ENCODE measurements at places on chromosomes 12 and 14. TPM values are rescaled to one million over a fixed set of nuclear protein-coding genes. Genes with fewer than 3 reads are reported as not detected.
A peak's percentile ranks its signal among the peaks of the same experiment; 100 is the strongest.

- no peak for DNase-seq
- H3K4me3 ChIP-seq = no peak overlapping the region
- H3K36me3 ChIP-seq = no peaks in the 10 kb centered on the region
- no peaks in the 10 kb centered on the region for H3K27me3 ChIP-seq
These were observed 97.8 kb upstream of the PCED1B start for GRCh38 chr12:46981622-46982021.

GRCh38 chr14:75232191-75232590 is 46.4 kb upstream of the FOS start:
- H3K4me3 ChIP-seq = no peak overlapping the region
- peaks cover 18% of the 10 kb centered on the region for H3K4me1 ChIP-seq
- DNase-seq = no peak
- H3K27ac ChIP-seq = no peak overlapping the region

GRCh38 chr12:58067610-58068387 is 126.4 kb downstream of the ATP23 start:
- no peak for DNase-seq
- H3K4me1 ChIP-seq = no peaks in the 10 kb centered on the region
- no peaks in the 10 kb centered on the region for H3K36me3 ChIP-seq
- H3K27ac ChIP-seq = no peak overlapping the region
- no peak overlapping the region for H3K4me3 ChIP-seq
- H3K27me3 ChIP-seq = no peaks in the 10 kb centered on the region

GRCh38 chr14:37230551-37231194 is 32.9 kb downstream of the MIPOL1 start:
- no peak overlapping the region for H3K27ac ChIP-seq
- no peaks in the 10 kb centered on the region for H3K4me1 ChIP-seq
- no peak overlapping the region for H3K4me3 ChIP-seq
- H3K27me3 ChIP-seq = no peaks in the 10 kb centered on the region
- no peaks in the 10 kb centered on the region for H3K36me3 ChIP-seq

GRCh38 chr14:99793213-99794150 is at the start of gene EML1:
EML1 (plus strand) TSS chr14:99793413; CDS start chr14:99793477, 64 bp downstream.
- peak within 1 kb of the TSS; percentile 94 for H3K27ac ChIP-seq
- H3K36me3 ChIP-seq = no peaks in the 10 kb centered on the region
- DNase-seq = no peak
- no peaks in the 10 kb centered on the region for H3K27me3 ChIP-seq
- H3K4me1 ChIP-seq = peaks cover 69% of the 10 kb centered on the region
- H3K4me3 ChIP-seq = peak within 1 kb of the TSS; percentile 74

GRCh38 chr12:23472329-23472971 is 477.0 kb downstream of the SOX5 start:
- H3K36me3 ChIP-seq = no peaks in the 10 kb centered on the region
- no peak overlapping the region for H3K4me3 ChIP-seq
- no peaks in the 10 kb centered on the region for H3K4me1 ChIP-seq
- DNase-seq = no peak

DNA sequence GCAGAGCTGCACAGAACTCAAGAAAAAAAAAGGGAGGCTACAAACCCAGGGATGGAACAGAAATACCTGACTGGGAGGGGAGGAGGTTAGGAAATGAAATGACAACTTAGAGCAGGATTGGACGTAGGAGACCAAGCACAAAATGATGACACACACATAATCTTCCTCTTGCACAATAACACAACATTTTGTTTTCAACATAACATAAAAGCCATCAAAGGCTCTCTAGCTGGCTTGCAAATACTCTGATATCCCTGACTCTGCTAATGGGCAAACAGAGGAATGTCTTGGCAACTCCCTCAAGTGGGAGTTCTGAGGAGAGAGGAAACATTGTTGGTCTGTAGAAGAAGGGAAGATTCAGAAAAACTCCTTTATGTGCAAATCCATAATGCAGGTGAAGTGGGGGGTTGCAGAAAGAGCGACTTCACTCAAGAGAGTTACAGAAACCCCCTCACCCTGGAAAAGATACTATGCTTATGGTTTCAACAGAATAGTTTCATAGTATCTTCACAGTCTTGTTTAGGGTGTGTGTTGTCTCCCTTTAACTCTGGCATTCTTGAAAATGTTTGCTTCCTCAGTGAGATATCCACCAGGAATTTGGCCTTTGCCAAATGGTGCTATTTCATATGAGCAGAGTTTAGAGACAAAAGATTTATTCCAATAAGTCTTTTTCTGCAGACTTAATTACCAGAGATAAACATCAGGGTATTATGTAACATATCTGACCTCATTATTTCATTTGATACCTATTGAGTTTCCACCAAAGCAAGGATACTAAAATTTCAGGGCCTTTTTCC is 43.8 kb upstream of the LTBP2 start:
- no peak for DNase-seq
- H3K4me3 ChIP-seq = no peak overlapping the region

DNA sequence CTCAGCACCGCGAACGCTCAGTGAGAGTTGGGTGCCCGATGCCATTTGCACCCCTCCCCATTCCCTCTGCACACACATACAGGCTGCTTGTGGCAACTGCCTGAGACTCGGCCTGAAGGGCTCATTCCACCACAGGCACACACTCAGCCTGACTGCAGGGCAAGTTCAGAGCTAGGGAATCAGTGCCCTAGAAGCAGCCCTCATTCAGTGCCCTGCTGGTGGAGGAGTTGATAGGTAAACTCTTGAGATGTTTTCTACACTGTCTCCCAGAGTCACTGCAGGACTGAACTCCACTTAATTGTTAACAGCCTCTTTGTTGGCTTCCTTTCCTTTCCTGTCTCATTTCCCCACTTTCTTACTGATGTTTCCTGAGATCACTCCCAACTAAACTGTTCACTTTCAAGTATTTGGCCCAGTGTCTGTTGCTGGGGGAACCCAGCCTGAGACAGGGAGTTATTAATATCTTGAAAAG is 16.9 kb downstream of the PPP1R36 start:
- no peaks in the 10 kb centered on the region for H3K36me3 ChIP-seq
- H3K27me3 ChIP-seq = no peaks in the 10 kb centered on the region
- H3K27ac ChIP-seq = peak overlapping the region; percentile 76
- peak; percentile 85 for DNase-seq
- H3K4me1 ChIP-seq = peaks cover 21% of the 10 kb centered on the region

DNA sequence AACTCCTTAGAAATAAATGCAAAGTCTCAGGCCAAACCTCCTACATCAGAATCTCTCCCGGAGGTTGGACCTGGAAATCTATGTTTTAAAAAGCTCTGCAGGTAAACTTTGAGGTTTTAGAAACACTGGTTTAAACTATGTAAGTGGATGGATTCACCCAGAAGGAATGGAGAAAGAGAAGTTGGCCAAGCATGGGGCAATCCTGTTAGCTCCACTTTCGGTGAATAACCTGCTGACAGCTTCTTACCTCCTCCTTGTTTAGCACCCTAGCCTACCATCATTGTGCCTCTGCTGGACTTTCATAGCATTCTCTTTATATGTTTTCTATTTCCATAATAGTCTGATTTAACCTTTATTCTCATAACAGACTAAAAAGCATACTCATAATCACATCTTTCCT is 3.0 kb upstream of the ARHGDIB start:
- H3K36me3 ChIP-seq = no peaks in the 10 kb centered on the region
- no peaks in the 10 kb centered on the region for H3K27me3 ChIP-seq
- peaks cover 12% of the 10 kb centered on the region for H3K4me1 ChIP-seq
- DNase-seq = no peak

DNA sequence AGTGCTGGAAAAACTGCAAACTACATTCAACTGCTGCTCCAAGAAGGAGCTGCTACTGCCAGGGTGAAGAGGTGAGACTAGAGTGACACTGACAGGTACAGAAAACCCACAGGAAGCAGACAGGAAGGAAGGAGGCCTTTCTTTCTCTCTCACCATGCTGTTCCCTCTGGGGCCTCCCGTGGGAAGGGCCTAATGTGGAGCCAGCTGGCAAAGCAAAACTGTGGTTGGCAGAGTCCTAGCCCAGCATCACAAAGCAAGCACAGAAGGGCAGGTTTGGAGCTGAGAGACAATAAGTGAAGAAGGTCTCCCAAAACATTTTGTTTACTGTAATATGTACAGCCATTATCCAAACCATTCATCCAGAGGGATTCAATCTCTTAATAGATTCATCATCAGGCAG is 122.5 kb upstream of the MAX start:
- peaks cover 5% of the 10 kb centered on the region for H3K4me1 ChIP-seq
- H3K27ac ChIP-seq = no peak overlapping the region
- H3K27me3 ChIP-seq = no peaks in the 10 kb centered on the region
- H3K4me3 ChIP-seq = no peak overlapping the region
- no peaks in the 10 kb centered on the region for H3K36me3 ChIP-seq
- no peak for DNase-seq

DNA sequence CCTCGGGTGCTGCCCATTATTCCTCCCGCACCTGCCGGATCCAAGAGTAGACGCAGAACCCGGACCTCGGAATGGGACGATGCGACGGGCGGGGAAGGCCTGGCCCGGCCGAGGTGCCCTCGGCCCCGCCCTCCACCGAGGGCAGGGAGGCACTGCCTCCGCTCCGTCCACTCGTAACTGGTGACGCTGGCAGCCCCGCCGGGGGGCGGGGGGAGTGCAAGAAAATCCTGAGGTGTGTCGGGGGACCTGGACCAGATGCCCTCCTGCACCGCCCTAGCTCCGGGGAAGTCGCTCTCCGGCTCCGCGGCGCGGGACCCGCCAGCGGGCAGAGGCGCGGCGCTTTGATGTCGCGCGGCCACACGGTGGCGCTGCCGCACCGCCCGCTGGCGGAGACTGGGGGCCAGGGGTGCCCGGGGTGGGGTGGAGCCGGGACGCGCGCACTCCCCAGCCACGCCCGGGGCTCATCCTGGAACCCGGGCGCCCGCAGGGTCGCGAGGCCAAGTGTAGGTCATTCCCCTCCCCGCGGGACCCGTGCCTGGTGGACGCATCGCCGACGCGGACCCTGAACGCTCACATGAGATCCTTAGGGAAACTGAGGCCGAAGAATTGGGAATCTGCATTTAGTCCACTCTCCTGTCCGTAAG is 202.8 kb downstream of the TTC8 start:
- no peak overlapping the region for H3K27ac ChIP-seq
- peaks cover 52% of the 10 kb centered on the region for H3K27me3 ChIP-seq
- no peaks in the 10 kb centered on the region for H3K36me3 ChIP-seq
- peak overlapping the region; percentile 74 for H3K4me3 ChIP-seq

DNA sequence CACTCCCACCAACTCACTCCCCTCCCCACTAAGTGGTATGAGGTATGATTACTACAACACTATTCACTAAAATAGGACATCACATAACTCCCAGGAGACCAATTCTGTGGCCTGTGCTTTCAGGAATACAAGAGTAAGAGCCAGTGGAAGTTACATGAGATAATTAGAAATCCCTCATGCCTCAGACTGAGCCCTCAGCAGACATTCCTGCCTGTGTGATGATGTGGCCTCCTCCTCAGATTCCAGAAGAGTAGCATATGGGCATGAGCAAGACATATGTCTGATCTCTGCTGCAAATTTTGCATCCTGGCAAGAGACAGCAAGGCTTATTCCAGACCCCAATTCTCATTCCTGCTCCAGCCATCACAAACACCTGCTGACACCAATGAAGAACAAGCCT is 46.0 kb upstream of the BMP4 start:
- H3K36me3 ChIP-seq = no peaks in the 10 kb centered on the region
- no peak overlapping the region for H3K4me3 ChIP-seq
- H3K27ac ChIP-seq = no peak overlapping the region
- H3K4me1 ChIP-seq = peaks cover 4% of the 10 kb centered on the region

DNA sequence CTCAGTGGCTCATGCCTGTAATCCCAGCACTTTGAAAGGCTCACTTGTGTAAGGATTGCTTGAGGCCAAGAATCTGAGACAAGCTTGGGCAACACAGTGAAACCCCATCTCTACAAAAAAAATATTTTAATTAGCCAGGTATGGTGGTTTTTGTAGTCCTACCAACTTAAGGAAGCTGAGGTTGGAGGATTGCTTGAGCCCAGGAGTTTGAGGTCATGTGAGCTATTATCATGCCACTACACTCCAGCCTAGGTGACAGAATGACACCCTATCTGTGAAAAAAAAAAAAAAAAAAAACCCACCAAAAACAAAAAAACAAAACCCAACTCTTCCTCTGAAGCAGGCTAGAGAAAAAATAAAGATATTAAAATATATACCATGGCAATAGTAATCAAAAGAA is 41.2 kb downstream of the TMEM116 start:
- H3K36me3 ChIP-seq = peaks cover 4% of the 10 kb centered on the region
- H3K27me3 ChIP-seq = no peaks in the 10 kb centered on the region
- no peak overlapping the region for H3K27ac ChIP-seq
- H3K4me1 ChIP-seq = no peaks in the 10 kb centered on the region

GRCh38 chr14:69625299-69626131 is 14.1 kb downstream of the SUSD6 start:
- H3K36me3 ChIP-seq = no peaks in the 10 kb centered on the region
- no peak overlapping the region for H3K4me3 ChIP-seq
- no peaks in the 10 kb centered on the region for H3K27me3 ChIP-seq

GRCh38 chr12:47808574-47809365 is 10.9 kb downstream of the HDAC7 start:
- H3K27me3 ChIP-seq = no peaks in the 10 kb centered on the region
- no peak for DNase-seq
- peak overlapping the region; percentile 92 for H3K27ac ChIP-seq
- no peaks in the 10 kb centered on the region for H3K36me3 ChIP-seq
- H3K4me3 ChIP-seq = no peak overlapping the region
- H3K4me1 ChIP-seq = peaks cover 100% of the 10 kb centered on the region

DNA sequence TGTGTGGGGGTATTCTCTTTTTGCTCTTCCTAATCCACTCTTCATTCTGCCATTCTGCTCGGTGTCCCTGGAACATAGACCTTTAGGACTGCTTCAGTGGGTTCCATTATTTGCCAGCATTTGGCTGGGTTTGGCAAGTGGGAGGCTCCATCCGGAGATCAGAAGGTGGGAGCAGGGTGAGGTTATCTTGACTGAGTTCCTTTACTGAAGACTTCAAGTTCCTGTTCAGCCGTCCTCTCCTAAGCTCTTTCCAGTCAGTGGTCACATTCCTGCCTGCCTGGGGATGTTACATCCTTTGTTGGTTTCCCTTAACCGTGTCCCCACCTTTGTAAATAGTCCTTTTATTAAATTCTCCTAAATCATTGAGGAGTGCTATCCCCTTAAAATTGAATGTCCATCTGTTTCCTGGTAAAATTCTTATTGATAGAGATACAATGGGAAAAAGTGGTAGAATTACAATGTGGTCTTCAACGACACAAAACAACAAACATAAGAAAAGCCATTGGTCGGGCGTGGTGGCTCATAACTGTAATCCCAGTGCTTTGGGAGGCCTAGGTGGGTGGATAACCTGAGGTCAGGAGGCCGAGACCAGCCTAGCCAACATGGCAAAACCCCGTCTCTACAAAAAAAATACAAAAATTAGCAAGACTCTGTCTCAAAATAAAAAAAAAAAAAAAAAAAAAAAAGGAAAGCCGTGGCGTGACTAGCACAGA is 5.0 kb upstream of the MIA2 start:
- H3K27ac ChIP-seq = no peak overlapping the region
- DNase-seq = no peak
- H3K36me3 ChIP-seq = no peaks in the 10 kb centered on the region

The OR4E2 gene
- total RNA-seq = not detected

The KRT78 gene
- total RNA-seq = 0.75 TPM

The DPY19L2 gene
- total RNA-seq = 12.2 TPM

The RERG gene
- total RNA-seq = 11.0 TPM

The KRT1 gene
- total RNA-seq = not detected

The IGFBP6 gene
- total RNA-seq = 811 TPM

The NFATC4 gene
- total RNA-seq = 65.2 TPM

The TIMELESS gene
- 2.3 TPM for total RNA-seq

The LALBA gene
- total RNA-seq = not detected
